ENCODE measurements at places on chromosomes 12 and 14.

- DNase-seq: no peak
Measured at GRCh38 chr14:53570411-53571387, 385.9 kb downstream of the BMP4 start.

GRCh38 chr14:104131968-104132732 lies 6.2 kb upstream of the KIF26A start:
- DNase-seq: no peak

DNA sequence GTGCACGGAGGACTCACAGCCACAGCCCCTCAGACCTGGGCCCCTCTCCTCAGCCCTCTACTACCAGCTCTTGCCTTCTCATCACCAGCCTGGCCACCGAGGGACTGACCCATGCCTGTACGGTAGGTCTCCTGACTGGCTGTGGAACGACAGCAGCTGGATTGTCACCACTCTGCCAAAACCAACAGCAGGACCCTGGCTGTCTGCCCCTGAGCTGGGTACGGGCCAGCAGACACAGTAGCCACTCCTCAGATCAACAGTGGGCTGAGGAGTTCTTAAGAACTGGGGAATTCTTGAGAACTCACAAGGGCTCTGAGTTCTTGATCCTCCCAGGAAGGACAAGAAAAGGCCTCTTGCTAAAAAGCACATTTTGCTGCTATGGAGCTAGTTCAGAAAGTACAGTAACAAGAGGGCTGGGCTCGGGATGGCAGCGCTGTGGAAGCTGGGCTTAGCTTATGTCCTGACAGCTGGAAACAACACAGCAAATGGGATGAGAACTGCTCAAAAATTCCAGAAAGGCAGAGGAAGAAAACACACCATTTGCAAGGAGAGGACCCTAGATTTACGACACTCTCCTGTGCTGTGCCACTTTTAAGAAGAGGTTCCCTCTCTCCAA lies 176.4 kb downstream of the ANO2 start:
- DNase-seq: no peak

- no peak for DNase-seq
Measured at GRCh38 chr12:10867381-10867780, 16.7 kb downstream of the PRH1 start.

- DNase-seq: no peak
Measured at GRCh38 chr14:97634751-97635150, 837.6 kb downstream of the VRK1 start.

DNA sequence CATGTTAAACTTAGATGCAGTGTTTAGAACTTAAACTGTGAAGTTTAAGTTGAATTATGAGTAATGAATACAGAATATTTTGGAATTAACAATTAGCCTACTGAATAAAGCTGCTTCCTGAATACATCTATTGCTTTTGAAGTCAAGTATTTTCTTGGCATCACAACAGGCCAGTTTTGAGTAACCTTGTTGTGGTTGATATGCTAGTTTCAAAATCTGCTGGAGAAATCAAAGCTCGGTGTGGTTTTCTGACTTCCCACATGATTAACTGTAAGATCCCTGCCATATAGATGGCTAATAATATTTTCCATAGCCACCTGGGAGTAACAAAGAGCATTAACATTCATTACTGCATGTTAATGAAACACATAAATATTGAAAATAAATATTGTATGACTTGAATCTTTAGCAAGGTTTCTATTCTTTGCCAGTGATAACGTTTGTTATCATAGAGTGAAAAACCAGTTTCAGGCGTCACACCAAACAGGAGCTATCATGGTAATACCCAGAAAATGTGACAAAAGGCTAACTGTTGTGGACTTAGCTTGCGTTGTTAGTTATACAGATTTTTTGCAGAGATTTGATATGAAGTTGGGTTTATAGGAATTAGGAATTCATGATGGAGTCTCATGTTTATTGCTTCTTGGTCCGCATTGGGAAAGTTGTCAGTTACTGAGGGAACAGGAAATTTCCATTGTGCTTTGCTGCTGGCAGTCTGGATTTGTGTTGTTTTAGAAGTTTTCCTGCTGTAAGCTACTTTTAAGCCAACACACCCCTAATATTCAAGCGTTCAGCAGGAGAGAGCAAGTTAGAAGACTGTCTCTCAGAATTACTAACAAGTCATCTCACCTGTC lies 32.1 kb downstream of the PPFIBP1 start:
- no peak for DNase-seq

- no peak for DNase-seq
Measured at GRCh38 chr12:57459750-57460467, at the start of gene GLI1. Gene GLI1 (plus strand): TSS chr12:57459785. CDS start chr12:57463692, 3,907 bp downstream.

- no peak for DNase-seq
Measured at GRCh38 chr12:132633398-132633797, 14.8 kb downstream of the P2RX2 start.

- DNase-seq: no peak
Measured at GRCh38 chr12:106721915-106722314, 52.6 kb upstream of the RIC8B start.

- DNase-seq: no peak
Measured at GRCh38 chr12:10358131-10358530, 31.7 kb downstream of the KLRK1 start.

DNA sequence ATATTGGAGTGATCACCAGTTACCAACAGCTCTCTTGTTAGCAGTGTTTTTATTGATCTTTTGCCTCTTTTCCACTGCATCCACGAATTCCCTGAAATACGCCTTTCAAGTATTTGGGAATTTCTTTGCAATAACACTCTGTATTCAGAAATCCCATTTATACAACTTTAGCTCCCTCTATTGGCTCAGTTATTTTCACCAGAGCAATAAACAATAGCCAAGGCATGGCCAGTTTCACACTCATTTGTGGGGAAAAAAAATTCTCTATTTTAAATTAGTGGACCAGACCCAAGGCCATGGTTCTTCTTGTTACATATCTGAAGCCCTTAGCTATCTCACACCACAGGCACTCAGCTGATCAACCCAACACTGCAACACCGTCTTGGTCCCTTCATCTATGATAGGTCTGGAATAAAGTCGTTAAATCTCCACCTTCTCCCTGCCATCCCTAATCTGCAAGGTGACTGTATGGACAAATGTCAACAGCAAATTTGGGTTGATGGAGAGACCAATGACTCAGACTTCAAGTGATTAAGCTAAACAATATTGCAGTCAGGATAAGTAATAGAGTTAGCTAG lies 92.4 kb upstream of the TMEM260 start:
- no peak for DNase-seq

GRCh38 chr12:124720681-124721500 lies 142.8 kb downstream of the SCARB1 start:
- DNase-seq: no peak

GRCh38 chr14:80364274-80364673 lies 153.0 kb upstream of the DIO2 start:
- peak; percentile 3 for DNase-seq

- no peak for DNase-seq
Measured at GRCh38 chr12:40788276-40788675, 96.0 kb downstream of the CNTN1 start.

- peak; percentile 36 for DNase-seq
Measured at GRCh38 chr12:6641131-6641530, 5.4 kb upstream of the LPAR5 start.

- no peak for DNase-seq
Measured at GRCh38 chr12:38785381-38785780, 120.0 kb downstream of the CPNE8 start.

- DNase-seq: no peak
Measured at GRCh38 chr14:50808053-50808452, 22.9 kb downstream of the NIN start.

DNA sequence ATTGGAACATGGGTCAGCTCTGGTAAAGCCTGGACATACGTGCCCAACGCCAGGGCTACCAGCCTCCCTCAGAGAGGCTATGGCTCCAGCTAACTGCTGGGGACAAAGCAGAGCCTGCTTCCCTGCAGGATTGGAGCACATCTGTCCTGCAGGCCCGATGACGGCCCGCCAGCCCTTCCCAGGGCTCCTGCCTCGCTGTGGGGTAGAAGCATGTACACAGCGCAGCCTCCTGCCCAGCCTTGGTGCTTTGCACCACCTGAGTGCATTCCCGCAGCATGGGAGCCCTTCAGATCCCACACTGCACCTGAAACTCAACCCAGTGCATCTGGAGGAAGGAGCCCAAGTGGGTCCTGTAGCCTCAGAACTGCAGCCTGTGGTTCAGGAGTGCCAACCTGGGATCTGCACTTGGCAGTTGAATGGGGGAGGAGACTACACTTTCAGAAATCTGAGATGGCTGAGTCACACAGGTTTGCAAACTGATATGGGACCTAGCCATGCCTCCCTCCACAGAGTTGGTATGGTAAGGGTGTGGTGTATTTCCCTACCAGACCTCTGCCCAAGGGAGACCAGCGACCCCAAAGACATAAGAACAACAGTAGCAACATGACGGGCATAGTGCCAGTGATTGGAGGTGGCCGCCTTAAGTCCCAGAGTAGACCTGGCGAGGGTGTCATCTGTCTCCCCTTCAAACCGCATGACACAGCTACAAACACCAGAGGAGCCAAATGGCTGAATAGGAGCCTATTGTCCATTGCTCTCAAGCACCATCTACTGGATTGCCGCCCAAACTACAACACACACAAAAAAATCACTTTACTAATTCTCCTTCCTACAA lies 273.9 kb upstream of the MIS18BP1 start:
- peak; percentile 40 for DNase-seq

DNA sequence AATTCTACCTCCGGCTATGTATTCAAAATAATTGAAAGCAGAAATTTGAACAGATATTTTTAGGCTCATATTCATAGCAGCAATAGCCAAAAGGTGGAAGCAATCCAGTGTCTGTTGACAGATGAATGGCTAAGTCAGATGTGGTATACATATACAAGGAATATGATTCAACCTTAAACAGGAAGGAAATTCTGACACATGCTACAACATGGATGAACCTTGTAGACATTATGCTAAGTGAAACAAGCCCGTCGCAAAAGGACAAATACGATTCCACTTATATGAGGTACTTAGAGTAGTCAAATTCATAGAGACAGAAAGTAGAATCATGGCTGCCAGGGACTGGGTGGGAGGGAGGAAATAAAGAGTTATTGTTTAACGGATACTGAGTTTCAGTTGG lies 331.6 kb downstream of the PCNX1 start:
- no peak for DNase-seq

DNA sequence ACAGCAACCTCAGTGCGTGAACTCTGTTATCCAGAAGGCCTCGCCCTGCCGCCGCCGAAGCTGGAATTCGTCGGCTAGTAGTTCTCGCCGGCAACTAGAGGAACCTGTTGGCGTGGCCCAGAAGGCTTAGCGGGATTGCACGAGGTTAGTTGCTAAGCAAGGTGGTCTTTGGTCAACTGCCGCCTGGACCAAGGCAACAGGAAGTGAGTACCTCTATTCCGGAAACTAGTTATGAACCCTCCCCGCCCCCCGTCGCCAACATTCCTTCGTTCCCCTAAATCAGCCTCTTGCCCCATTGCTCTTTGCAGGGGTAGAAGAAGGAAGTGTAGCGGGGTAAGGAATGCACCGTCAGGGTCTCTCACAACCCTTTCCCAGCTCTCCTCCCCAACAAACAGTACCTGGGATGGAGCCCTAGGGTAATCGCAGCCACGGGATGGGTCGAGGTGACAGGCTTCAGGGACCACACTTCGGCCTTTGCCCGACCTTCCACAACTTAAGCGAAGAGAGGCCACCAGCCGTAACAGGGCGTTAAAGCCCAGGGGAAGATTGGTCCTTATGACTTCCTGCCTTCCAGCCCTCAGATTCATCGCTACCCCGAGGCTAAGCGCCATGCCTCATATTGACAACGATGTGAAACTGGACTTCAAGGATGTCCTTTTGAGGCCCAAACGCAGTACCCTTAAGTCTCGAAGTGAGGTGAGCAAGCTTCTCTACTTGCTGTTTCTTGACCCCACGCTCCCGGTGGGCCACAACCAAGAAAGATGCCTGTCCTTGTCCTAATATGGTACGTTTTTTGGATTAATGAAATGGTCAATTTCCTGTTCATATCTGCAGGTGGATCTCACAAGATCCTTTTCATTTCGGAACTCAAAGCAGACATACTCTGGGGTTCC lies at the start of gene GMPR2:
Gene GMPR2, plus strand, starts transcription at position 285 of the 893 bp plus-strand sequence. Its CDS starts 325 bp downstream, at position 610.
- no peak for DNase-seq

- DNase-seq: no peak
Measured at GRCh38 chr12:89349814-89350213, 2.5 kb downstream of the DUSP6 start.

DNA sequence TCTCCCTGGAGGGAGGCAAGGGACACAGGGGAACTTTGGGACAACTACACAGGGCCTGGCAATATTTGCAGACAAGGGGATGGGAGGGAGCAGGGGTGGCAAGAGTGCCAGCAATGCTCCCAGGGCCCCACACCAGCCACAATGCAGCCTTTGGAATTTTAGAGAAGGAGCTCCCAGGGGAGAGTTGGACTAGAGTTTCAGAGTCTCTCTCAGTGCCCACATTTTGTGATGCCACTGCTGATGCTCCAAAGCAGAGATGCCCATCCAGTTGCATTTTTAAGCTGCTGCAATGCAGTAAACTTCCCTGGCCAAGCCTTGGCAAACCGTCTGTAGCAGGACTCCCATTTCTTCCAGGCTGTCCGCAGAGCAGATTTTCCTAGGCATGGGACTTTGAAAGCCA lies 98.9 kb downstream of the ZFP36L1 start:
- DNase-seq: no peak
